ENCODE measurements at places on chromosomes 1 and 21.

GRCh38 chr1:152777510-152778137 lies 2.7 kb downstream of the LCE1F start:
- no peak for DNase-seq

DNA sequence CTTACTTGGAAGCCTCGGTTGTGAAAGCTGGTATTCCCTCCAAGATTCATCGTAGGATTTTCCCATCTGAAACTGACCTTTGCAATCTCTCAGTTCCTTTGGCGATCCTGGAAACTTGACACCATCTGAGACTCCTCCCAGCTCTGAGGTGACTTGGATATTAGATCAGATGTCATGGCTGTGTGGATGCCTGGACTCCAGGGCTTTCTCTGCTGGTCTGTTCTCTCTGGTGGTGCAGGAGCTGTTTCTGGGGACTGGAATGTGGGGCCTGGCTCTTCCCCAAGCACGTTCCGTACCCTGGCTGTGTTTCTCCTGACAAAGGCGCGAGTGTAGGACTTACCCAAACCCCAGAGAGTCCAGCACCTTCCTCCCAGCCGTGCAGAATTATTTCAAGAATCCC lies 252.2 kb downstream of the RPS6KC1 start:
- no peak for DNase-seq

DNA sequence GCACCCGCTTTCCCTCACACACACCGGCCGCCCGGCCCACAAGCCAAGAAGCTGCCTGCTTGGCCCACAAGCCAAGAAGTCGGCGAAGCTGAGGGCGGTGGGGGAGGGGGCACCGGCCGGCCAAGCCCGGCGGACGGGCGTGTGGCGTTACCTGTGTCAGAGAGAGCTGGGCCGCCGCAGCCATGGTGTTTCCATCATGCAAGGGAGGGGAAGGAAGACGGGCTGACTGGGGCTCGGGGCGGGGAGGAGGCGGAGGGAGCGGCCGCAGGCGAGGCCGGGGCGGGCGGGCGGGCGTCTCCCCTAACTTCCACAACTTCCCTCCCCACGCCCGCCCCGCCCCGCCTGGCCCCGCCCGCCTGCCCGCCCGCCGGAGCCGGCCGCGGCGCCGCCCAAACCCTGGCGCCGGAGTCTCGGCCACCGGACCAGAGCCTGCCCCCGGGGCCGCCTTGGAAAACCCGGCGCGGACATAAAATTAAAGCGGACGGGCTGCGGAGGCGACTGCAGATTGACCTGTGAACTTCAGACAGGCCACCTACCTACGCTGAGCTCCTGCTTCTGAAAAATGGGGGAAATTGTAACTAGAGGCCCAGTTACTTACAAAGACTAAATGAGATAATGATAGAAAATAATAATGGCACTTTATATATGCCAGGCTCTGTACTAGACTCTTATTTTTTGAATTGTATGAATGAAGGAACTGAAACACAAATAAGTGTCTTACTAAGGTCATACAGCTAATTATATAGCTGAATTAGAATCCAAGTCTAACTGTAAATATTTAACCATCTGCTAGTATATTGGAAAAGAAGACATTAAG lies at the start of gene EPS15:
TSS of gene EPS15 (minus strand) at position 219 of the 817 bp plus-strand sequence. CDS start at position 184, 35 bp downstream.
- DNase-seq: peak; percentile 94

DNA sequence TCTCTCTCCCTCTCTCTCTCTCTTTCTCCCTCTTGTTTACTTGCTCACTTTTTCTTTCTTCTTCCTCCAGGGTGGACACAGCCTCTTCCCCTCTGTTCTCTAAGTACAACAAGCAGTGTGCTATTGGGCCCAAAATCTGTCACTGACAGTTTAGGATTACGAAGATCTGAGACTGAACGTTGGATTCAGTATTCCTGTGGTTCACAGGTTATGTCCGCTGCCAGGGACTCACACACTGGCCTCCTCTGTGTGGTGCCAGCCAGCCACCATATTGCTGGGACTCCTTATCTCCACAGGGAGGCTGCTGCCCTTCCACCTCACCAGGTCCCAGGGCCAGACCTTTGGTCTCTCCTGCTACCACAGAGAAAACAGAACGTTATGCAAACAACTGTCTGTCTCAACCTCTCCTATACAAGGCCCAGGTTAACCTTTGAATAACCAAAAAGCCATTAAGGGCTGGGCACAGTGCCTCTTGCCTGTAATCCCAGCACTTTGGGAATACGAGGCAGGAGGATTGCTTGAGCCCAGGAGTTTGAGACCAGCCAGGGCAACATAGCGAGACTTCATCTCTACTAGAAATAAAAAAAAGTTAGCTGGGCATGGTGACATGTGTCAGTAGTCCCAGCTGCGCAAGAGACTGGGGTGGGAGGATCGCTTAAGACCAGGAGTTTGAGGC lies 171.9 kb upstream of the RAB4A start:
- no peak for DNase-seq

- DNase-seq: no peak
These were observed 4.8 kb downstream of the STUM start for GRCh38 chr1:226553266-226553923.

- DNase-seq: no peak
These were observed 65.9 kb upstream of the SIPA1L2 start for GRCh38 chr1:232695621-232696385.

All from left forelimb (tissue), 1 donor.